Uterus (tissue), 4 donors: ENCODE measurements at places on chromosomes 7 and 10.

GRCh38 chr10:119651514-119652360 is 557 bp downstream of the BAG3 start:
- peak; percentile 40 for DNase-seq

GRCh38 chr7:101235522-101235921 is 2.1 kb downstream of the CLDN15 start:
- DNase-seq, result no peak

DNA sequence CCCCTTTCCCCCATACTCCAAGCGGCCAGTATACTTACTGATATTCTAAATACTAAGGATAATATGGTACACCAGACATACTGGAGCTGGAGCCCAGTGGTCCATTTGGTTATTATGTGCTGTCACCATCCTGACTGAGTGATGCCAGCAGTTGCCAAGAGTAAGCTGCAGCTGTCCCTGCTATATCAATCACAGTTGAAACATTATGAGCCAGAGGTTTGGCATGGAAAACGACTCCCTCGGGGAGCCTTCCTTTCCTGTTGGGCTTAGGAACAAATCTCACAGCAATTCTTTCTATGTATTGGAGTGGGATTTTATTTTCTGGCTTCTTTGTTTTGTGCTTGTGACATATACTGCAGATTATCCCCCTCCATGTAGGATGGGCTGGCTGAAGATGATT is 32.6 kb downstream of the STRIP2 start:
- no peak for DNase-seq

- DNase-seq, result no peak
Measured at GRCh38 chr10:117007080-117007479, 2.1 kb upstream of the SHTN1 start.

GRCh38 chr7:42253316-42253715 is 16.3 kb upstream of the GLI3 start:
- DNase-seq, result no peak
